ENCODE measurements at places on chromosomes 2 and 18.

DNA sequence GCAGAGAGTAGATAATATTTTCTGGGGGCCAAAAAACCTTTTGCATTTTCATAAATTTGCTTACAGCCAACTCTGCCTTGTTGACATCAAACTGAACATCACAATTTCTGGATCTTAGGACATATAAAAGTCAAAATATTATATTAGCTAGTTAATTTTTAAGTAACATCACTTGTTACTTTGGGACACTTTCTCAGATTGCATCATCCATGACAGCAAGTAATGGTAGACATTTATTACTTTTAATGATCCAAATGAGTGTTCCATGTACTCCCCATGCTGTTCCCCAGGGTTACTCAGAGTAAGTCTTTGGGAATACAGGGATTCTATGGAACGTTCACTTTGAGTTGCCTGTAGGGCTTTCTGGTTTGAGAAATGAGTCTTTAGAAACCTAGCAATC, 39.1 kb upstream of the CWC22 start:
- no peak for DNase-seq

- no peak for DNase-seq
Observed at GRCh38 chr2:45743531-45744396, 92.3 kb downstream of the PRKCE start.

GRCh38 chr18:21458310-21458709, 142.2 kb downstream of the ESCO1 start:
- no peak for DNase-seq

DNA sequence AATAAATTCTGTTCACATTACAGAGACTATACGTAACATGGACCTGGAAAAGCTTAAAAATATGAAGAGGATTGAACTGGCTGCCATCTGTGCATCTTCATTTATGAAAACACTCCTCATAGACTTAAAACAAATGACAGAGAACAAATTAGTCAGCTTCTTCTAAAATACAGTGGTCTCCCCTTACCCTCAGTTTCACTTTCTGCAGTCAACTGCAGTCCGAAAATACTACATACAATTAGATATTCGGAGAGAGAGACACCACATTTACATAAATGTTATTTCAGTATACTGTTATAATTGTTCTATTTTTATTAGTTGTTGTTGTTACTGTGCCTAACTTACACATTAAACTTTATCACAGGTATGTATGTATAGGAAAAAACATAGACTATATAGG, 6.5 kb downstream of the RNF103 start:
- no peak for DNase-seq

- no peak for DNase-seq
Observed at GRCh38 chr2:138600732-138601457, 99.3 kb downstream of the SPOPL start.

DNA sequence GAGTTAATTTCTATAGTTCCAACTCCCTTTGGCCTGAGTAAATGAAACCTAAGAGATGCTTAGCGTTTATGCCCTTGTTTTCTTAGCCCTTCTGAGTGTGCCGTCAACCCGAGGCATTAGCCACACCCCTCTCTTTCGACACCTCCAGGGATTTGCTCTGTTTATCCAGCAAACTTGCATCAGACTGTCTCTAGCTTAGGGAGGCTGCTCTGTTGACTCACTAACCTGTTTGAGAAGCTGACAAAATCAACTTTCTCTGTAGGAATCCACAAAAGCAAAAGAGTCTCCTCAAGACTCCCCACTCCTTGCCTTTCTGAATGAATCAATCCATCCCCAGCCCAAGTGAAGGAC, 317.6 kb downstream of the TNS1 start:
- peak; percentile 66 for DNase-seq

GRCh38 chr2:240911641-240912265, 5.6 kb downstream of the CROCC2 start:
- DNase-seq = no peak

GRCh38 chr2:88068044-88068443, 419 bp downstream of the SMYD1 start:
- DNase-seq = no peak

- DNase-seq = no peak
Observed at GRCh38 chr18:73717570-73717969, 430.1 kb downstream of the FBXO15 start.

DNA sequence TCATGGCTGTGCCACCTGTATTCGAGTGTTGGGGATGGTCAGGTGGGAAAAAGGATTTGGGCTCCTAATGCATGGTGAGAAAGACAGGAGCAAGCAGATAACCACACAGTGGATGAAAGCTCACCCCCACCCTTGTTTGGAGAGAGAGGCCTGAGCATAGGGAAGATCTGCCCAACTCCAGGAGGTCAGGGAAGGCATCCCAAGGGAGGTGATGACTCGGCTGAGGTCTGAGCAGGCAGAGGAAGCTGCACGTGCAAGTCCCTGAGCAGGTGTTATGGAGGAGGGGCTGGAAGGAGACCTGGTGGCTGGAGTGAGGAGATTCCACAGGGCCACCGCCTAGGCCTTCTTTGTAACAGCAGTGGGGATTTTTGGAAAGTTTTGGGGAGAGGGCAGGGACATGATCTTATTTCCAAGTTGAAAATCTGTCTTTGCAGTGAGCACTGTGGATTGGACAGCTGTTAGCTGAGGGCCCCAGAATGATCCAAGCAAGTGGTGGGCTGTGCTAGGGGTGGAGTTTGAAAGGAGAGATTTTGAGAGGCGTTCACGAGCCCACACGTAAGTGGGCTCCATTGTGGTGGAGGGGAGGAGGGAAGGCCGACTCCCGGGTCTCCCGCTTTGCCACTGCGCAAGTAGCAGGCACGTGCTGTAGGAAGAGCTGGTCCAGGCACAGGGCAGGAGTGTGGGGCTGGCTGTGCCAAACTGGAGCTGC, 228.5 kb downstream of the GLI2 start:
- no peak for DNase-seq

DNA sequence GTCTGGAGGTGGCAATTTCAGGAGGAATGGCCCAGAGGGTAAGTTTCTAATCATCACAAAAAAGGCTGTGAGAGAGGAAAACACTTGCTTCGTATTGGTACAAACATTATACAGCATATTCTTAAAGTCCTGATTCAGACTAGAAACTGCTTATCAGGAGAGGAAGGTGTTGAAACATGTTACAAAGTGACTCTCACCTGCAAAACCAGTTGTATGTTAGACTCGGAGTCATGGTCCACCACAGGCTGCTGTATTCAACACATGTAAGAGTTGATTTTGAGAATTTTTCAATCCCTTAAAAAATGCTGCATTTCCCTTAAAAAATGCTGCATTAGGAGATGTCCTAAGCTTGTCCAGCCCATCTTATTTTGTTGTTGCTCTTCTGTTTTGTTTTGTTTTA, 61.5 kb downstream of the MBP start:
- no peak for DNase-seq

GRCh38 chr2:41068740-41069139, 616.9 kb upstream of the SLC8A1 start:
- no peak for DNase-seq

DNA sequence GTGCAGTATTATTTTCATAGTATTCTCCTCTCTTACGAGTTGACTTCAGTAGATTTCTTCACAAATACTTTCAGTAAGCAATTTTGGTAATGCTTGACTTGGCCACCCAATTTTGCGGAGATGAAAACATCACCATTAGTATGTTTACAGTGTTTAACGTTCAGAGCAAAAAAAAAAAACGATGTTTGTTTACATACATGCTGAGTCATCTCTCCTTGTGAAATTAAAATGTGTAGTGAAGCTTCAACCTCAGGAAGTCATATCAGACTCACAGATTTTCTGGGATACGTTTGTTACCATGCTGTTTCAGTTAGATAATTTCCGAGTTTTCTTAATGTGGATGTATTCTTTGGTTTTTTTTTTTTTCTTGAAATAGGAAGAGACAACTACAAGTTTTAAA, 100.1 kb downstream of the CTNNA2 start:
- no peak for DNase-seq

DNA sequence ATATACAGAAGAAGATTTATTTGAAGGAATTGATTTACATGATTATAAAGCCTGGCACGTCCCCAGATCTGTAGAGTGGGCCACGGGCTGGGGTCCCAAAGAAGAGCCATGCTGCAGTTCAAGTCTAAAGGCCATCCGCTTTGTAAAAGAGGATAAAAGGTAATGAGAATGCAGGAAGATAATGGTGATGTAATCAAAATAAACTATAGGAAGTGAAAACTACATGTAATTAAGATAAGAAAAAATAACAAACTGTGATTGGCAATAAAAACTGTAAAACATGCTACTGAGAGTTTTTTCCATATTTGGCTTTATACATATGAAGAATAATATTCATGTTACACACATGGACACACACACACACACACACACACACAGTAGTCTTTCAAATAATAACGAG, 59.0 kb upstream of the TMEFF2 start:
- no peak for DNase-seq

- DNase-seq = peak; percentile 45
Observed at GRCh38 chr2:240983996-240984498, 14.4 kb upstream of the SNED1 start.

DNA sequence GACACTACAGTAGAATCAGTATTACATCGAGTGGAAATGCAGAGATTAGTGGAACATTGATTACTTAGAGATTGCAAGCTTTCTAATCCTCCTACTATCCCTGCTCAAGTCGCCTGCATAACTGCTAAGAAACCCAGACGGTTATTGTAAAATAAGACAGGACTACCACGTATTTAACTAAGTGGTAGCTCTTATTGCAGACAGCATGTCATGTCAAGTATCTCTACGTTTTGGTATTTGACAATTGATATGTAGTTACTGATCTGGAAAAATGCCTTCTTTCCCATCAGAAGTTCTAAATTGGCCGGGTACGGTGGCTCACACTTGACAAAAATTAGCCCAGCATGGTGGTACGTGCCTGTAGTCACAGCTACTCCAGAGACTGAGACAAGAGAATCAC, 404.1 kb downstream of the CBLN2 start:
- DNase-seq = no peak

- DNase-seq = peak; percentile 65
Observed at GRCh38 chr2:172427990-172428831, 825 bp downstream of the ITGA6 start.

DNA sequence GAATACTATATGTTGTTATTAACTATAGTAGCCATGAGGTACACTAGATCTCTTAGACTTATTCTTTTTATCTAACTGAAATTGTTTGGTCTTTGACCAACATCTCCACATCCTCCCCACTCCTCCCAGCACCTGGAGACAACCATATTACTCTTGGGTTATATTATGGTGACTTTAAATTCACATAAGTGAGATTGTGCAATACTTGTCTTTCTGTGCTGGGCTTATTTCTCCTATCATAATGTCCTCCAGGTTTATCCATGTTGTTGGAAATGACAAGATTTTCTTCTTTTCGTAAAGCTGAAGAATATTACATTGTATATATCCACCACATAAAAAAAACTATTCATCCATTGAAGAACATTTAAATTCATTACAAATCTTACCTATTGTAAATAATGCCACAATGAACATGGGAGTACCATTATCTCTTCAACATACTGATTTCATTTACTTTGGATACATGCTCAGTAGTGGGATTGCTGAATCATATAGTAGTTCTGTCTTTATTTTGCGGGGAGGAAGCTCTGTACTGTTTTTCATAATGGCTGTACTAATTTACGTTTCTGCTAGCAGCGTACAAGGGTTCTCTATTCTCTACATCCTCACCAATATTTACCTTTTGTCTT, 159.2 kb upstream of the SCN7A start:
- DNase-seq = no peak

DNA sequence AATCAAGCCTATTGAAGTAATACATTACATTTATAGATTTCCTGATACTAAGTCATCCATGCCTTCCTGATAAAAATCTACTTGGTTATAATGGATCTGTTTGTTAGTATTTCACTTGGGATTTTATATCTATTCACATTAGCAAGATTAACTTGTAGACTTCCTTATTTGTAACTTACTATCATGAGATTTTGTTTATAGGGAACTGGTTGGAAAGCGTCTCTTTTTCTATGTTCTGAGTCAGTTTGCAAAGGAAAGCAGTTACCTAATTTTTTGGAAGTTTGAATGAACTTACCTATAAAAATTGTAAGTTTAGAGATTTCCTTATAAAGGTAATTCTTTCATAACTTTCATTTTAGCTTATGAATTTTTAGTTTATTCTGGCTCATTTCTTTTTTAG, 141.4 kb downstream of the SMAD7 start:
- no peak for DNase-seq

- no peak for DNase-seq
Observed at GRCh38 chr2:72300147-72300684, 152.6 kb upstream of the CYP26B1 start.

GRCh38 chr2:24721470-24721869, 71.7 kb downstream of the PTRHD1 start:
- no peak for DNase-seq

GRCh38 chr2:25701801-25702200, 28.4 kb upstream of the DTNB start:
- DNase-seq = no peak

- DNase-seq = no peak
Observed at GRCh38 chr2:48065096-48065495, 158.8 kb upstream of the FBXO11 start.

- DNase-seq = no peak
Observed at GRCh38 chr2:212173331-212173730, 365.3 kb downstream of the ERBB4 start.

DNA sequence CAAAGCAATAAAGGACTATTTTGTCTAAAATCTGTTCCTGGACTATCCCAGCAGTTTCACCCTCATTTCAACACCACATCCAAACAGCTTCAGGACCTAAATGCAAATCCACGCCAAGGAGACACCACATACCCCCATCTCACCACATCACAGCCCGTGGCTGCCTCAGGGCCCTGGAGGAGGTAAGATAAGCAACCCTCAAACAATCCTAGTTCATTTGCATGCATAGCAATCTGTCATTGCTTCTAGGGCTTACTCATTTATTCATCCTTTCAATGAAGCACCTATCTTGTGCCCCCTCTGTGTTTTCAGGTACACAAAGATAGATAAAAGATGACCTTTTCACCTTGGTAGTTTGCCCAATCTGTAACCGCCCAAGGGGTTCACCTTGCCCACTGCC, 86.5 kb downstream of the VSNL1 start:
- DNase-seq = no peak

- no peak for DNase-seq
Observed at GRCh38 chr18:7066965-7067555, 50.5 kb downstream of the LAMA1 start.

GRCh38 chr18:3878401-3878800, 428.4 kb downstream of the TGIF1 start:
- DNase-seq = no peak

DNA sequence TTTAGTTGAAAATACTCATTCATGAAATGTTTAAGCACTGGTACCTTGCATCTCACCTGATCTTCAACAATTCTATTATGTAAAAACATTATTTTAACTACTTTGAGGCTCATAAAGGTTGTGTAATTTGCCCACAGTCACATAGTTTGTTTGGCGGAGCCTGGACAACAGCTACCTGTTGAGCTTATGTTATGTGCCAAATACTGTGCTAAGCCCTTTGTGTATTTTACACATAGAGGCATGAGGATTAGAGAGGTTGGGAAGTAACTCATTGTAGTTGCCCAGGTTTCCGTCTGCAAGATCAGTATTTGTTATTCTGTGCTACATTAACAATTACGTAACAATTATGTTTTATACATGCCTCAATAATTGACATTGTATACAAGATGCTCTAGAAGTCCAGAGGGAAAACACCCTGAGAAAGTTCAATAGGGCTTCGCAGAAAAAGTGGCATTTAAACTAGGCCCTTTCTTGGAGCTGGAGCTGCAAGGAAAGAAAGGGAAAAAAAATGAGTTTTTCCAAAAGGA, 80.4 kb downstream of the BOLA3 start:
- no peak for DNase-seq

GRCh38 chr18:51933903-51934302, 406.1 kb upstream of the DCC start:
- no peak for DNase-seq

GRCh38 chr18:79423211-79424007, 27.7 kb downstream of the NFATC1 start:
- no peak for DNase-seq

All from lower lobe of right lung (tissue), 2 donors.